ENCODE measurements at places on chromosomes 1 and 21.

DNA sequence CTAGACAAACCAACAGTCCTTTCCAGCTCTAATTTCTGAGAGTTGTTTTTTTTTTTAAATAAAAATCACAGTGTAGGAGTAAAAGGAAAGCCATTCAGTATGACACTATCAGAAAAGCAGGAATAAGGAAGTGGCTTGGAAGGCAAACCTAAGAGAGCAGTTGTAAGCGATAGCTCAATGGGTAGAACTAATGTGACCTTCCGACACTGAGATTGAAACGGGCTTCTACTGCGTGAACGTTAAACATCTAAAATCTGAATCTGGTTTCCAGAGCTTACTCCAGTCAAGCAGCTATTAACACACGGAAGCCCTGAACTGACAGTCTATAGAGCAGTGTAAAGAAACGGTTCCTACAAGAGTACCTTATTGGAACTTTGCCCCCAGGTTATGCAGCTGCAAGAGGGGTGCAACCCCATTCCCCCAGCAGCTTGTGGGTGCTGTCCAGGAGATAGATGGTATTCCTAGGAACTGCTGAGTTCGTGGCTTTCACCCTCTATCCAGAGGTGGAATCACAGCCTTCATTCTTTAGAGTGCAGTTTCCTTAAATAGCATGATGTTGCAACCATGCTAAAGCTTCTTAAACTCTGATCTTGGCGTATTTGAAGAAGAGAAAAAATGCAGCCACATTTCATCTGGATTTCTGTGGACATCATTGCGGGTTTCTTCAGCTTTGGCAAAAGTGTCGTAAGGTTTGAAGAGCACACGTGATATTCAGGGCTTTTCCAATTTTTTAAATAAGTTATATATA is 3.3 kb upstream of the IRF2BP2 start:
- peak; percentile 26 for DNase-seq

DNA sequence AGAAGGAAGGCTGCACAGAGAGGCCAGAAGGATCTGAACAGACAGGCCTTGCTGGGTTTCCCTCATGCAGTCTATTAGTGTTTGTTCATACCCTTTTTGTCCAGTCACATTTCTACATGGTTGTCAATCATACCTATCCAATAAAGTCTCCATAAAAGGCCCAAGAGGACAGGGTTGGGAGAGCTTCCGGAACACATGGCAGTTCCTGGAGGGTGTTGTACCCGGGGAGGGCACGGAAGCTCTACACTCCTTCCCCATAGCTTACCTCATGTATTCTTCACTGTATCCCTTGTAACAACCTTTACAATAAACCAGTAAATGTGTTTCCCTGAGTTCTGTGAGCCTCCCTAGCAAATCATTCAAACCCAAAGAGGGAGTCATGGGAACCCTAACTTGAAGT is 28.0 kb downstream of the MCOLN2 start:
- no peak for DNase-seq

DNA sequence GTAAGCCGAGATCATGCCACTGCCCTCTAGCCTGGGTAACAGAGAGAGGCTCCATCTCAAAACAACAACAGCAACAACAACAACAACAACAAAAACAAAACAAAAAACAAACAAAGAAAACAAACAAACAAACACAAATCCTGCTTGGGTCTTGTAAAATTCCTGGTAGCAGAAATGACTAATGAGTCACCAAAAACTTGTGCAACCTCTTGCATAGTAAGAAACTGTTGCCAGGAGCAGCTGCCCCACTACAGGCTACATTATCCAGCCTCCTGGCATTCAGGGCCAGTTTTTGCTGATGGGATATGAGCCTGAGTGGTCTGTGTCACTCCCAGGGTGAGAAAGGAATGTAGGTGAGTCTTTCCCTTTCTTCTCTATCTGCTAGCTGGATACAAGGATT is 245.4 kb downstream of the TNR start:
- DNase-seq: no peak

DNA sequence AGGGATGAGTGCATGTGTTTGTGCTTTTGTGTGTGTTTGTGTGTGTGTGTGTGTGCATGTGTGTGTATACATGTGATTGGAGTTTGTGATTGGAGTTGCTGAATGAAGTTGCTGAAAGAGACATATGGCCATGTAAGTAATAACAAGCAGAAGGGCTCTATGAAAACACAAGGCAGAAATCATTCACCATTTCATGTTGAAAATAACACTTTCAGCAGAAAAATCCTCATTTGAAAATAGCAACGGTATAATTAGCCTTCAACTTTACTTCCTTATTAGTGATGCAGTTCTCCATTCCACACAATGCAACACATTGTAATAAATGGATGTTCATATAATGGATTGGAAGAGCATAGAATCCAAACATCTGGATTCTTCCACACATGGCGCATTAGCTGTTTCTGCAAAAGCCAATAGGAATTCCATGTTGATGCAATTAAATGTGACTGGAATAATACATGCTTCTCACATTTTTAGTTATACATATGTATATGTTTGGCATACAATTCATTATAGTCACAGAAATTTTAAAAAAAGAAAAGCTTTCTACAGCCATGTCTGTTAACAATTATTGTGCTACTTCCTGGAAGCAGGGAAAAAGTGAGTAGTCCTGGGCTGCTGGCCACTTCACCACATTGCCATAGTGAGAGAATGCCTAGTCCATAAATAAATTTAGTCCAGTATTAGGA is 538.0 kb downstream of the LTN1 start:
- no peak for DNase-seq

GRCh38 chr1:205543351-205544301 is 39.2 kb downstream of the CDK18 start:
- no peak for DNase-seq

- no peak for DNase-seq
Observed at GRCh38 chr1:46186076-46186475, 9.8 kb upstream of the P3R3URF start.

DNA sequence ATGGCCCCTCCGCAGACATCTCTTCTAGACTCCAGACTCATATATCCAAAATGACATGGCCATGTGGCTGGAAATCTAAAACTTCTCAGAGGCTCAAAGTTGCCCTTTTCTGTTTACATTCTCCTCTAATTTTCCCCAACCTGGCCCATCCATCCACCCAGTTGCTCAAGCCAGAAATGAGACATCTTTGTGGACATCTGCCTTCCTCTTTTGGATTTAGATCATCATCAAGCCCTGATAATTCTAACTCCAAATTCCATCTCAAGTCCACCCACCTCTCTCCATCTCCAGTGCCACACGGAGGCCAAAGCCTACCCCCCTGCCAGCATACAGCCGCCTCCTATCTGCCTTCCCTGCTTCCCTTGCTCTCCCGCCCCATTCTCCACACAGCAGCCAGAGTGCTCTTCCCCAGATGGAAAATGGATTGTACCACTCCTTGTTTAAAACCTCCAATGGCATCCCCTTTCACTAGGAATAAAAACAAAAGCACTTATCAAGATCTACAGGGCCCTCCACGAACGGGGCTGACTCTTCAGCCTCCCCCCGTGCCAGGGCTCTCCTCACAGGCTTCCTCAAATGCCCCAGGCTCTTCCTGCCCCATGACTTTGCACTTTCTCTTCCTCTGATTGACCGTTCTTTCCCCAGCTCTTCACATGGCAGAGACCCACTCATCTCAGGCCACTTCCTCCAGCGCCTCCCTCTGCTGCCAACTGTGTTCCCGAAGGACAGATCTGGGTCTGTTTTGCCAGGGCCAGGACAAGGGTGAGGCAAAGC is 40.1 kb downstream of the SYT6 start:
- no peak for DNase-seq

DNA sequence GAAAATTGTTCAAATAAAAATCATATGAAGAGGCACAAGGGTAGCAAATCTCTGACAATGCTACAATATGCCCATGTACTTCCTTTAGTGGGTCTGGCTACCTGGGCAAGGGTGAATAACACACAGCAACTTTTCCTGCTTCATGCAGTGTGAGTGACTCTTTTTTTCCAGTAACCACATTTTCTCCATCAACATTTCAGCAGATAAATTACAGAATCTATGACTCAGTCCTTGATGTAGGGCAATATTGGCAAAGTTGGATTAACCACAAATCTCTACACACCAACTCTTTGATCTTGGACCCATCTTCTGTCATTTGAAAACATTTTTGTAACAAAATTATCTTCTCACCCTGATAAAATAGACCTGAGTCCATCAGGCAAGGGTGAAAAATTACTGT is 31.7 kb downstream of the ERICH3 start:
- DNase-seq: no peak

GRCh38 chr1:19128968-19129514 is 81.0 kb downstream of the UBR4 start:
- no peak for DNase-seq

DNA sequence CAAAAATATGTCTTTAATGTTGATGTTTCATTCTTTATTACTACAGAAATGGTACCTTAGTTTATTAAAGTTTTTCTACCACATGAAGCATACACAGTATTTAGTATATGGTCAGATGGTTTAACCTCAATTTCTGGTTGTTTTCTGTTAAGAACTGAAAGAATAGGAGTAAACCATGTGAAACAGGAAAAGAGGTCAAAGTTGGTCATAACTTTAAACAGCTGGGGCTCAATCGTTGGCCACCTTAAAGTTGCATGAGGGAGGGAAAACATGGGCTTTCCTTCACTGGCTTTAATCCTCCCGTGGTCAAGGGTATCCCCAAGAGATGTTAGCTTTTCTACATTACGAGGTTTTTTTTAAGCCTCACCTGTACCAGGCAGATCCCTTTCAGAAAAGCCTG is 483.3 kb upstream of the ADAMTS5 start:
- DNase-seq: no peak

GRCh38 chr1:115325874-115326273 is 12.2 kb downstream of the NGF start:
- DNase-seq: no peak

DNA sequence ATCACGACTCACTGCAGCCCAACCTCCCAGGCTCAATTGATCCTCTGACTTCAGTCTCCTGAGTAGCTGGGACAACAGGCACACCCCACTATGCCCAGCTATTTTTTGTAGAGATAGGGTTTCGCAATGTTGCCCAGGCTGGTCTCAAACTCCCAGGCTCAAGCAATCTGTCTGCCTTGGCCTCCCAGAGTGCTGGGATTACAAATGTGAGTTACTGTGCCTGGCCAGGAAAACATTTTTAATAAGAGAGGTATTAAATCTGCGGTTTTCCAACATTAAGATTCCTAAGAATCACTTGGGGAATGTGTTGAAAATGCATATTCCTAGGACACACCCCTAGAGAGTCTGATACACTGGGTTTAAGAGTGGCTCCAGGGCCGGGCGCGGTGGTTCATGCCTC is 8.7 kb downstream of the CSF1 start:
- DNase-seq: no peak

GRCh38 chr1:170808216-170808885 is 127.0 kb upstream of the MROH9 start:
- DNase-seq: no peak

DNA sequence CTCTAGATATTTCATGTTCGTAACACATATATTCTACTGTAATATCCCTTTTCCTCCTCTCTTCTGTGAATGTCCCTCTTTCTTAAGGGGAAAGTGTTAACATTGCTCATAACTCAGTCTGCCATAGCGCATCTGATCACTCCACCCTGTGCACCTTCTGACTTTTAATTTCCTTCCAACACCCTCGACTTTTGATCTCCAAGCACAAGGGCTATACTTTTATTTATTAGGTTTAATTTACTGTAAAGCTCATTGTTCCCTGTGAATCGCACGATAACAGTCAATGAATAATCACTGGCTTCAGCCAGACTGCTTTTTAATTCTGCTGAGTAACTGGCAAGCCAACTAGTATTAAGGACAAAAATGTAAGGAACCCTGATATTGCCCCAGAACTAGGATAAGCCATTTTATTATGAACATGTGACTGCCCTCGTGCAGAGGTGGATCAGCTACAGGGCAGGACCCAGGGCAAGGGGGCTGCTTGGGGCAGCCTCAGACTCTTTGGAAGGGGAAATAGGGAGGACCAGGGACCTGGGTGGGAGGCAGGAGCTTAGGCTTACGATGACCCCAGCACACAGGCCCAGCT is 2.6 kb upstream of the ETS2 start:
- DNase-seq: no peak

DNA sequence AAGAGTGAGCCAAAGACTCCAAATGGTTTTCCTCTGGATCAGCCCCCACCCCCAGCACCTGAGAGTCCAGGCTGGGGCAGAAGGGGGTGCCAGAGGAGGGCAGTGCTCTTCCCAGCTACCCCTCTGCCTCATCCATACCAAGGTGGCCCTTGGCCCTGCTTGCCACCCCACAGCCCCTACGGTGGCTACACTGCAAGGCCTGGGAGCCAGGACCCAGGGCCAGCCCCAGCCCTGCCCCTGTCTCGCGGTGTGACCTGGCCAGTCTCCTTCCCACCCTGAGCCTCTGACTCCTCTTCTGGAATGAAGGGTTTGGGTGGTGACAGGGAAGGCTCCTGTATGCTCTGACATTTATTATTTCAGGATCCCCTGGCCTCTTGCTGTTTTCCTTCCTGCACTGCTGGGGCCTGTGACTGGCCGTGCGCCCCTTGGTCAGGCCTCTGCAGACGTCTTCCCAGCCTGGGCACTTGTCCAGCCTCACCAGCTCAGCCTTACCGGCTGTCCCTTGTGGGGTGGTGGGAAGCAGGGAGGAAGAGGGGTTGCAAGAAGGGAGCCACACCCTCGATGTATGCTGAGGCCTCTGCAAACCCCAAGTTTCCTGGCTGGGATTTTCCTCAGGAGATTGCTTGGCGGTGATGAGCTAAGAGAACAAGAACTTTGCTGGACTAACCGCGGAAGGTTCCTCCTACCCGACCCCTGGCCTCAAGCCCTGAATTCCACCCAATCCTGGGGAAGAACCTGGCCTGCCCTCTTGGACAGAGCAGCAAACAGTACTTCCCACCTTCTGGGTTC is 13.5 kb downstream of the ASAP3 start:
- no peak for DNase-seq

GRCh38 chr1:19336543-19336942 is 24.4 kb downstream of the SLC66A1 start:
- no peak for DNase-seq

DNA sequence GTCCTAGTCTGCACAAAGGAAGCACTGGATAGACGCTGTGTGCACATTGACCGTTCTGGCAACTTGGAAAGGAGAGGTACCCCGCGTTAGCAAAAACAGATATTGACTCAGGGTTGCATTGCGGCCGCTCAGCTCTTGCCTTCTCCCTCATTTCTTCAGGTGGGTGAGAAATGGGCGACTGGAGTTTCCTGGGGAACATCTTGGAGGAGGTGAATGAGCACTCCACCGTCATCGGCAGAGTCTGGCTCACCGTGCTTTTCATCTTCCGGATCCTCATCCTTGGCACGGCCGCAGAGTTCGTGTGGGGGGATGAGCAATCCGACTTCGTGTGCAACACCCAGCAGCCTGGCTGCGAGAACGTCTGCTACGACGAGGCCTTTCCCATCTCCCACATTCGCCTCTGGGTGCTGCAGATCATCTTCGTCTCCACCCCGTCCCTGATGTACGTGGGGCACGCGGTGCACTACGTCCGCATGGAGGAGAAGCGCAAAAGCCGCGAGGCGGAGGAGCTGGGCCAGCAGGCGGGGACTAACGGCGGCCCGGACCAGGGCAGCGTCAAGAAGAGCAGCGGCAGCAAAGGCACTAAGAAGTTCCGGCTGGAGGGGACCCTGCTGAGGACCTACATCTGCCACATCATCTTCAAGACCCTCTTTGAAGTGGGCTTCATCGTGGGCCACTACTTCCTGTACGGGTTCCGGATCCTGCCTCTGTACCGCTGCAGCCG is 5.4 kb downstream of the GJA8 start:
- DNase-seq: no peak

GRCh38 chr1:14887764-14888350 is 265.7 kb upstream of the TMEM51 start:
- no peak for DNase-seq
